Foreskin keratinocyte (primary cell): ENCODE measurements at places on chromosomes 2 and 18. TPM values are rescaled to one million over a fixed set of nuclear protein-coding genes. Genes with fewer than 3 reads are reported as not detected.

DNA sequence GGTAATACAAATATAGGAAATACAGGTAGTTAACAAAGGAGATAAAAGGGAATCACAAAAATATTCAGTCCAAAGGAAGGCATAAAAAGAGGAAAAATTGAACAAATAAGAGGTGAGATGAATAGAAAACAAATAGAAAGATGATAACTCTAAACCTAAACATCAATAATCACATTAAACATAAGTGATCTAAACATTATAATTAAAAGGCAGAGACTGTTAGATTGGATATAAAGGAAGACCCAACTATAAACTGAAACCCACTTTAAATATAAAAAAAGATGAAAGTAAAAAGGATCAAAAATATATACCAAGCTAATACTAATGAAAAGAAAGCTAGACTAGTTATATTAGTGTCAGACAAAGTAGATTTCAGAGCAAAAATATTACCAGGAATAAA, 152.3 kb downstream of the ZBTB7C start:
- no peak for DNase-seq

The METAP1D gene
- 6.0 and 7.4 TPM in 2 replicates for total RNA-seq

The TTR gene
- not detected in 2 replicates for total RNA-seq

GRCh38 chr2:102012061-102012614, 20.4 kb downstream of the IL1R2 start:
- DNase-seq: no peak

- no peak for DNase-seq
Measured at GRCh38 chr18:14964002-14964401, 216.0 kb downstream of the ANKRD30B start.

DNA sequence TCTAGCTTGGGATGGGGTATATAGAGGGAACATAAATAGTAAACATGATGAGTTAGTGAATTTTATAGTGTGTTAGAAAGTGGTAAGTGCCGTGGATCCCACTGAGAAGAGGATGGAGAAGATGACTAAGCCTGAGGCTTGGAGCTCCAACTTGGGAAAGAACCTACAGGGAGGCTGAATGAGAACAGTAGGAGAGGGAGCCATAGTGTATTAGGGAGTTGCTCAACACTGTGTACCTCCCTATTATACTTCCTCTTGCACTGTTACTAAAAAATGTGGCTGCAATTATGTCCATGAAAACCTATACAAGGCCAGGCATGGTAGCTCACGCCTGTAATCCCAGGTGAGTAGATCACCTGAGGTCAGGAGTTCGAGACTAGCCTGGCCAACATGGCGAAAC, 2.9 kb upstream of the SLC19A3 start:
- no peak for DNase-seq

DNA sequence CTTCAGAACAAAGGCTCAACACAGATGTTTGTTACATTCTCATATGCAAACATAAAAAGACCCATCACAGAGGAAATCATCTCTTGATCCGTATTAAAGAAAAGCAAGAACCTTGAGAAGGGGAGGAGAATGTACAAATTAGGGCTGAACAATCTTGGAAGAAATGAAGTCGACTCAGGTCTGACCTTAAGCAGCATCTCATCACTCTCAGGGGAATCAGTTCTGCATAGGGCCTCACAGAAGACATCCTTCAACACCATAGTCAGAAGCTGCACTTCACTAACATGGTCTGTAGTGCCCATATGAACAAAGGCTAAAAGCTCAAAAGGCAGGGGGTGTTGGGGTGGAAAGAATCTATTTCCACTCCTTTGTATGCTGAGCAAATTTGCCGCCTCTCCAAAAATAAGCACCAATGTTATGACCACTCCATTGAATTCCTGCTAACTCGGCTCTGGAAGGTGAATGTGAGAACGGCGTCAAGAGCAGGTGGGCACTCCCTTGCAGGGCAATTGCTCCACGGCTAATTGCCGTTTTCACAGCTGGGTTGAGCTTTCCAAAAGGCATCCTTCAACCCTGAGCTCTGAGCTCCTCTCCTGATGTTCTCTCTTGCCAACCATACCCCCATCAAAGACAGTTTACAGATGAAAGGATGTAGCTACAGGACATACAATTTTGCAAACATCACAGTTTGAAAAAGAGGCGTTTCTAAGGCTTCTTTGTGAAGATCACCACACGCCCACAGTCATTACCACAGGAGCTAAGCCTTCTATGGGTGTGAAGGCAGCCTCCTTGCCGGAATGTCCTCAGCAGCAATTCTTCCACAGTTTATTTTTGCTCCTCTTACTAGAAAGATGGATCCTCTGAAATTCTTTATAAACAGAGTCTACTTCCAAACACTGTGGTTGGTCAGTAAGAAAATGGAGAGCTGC, 10.0 kb downstream of the KLF7 start:
- DNase-seq: no peak

- DNase-seq: peak; percentile 17
Measured at GRCh38 chr2:86512034-86512433, 51.2 kb downstream of the CHMP3 start.
